Stimulated activated naive CD4-positive, alpha-beta T cell (primary cell): ENCODE measurements at places on chromosomes 12 and 14.

GRCh38 chr12:132174839-132175490 lies 30.7 kb downstream of the NOC4L start:
- DNase-seq, result no peak

DNA sequence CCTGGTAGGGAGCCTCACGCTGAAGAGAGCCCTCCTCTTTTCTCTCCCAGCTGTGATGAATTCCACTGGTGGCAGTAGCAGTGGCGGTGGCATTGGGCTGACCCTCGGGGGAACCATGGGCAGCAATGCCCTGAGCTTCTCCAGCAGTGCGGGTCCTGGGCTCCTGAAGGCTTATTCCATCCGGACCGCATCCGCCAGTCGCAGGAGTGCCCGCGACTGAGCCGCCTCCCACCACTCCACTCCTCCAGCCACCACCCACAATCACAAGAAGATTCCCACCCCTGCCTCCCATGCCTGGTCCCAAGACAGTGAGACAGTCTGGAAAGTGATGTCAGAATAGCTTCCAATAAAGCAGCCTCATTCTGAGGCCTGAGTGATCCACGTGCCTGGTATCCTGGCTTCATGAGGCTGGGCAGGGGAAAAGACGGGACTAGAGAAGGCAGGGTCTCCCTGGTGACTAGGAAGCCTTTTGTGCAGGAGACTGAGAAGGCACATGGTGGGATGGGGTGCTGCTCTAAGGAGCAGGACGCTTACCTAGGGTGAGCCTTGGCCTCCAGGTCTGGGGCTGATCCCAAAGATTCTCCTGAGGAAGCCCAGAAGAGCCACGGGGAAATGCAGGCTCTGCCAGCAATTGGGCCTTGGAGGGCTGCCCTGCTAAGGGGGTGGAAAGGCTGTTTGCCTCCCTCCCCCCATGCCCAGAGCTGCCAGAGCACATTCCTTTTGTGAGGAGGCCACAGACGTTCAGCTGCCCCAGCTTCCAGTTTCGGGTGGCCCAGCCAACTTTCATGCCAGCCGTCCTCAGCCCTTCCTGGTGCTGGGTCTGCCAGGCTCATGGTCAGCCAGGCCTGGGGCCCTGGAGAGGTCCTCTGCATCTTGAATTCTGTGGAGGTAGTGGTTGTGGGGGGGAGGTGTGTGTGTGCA lies 15.8 kb downstream of the KRT7 start:
- DNase-seq, result no peak

DNA sequence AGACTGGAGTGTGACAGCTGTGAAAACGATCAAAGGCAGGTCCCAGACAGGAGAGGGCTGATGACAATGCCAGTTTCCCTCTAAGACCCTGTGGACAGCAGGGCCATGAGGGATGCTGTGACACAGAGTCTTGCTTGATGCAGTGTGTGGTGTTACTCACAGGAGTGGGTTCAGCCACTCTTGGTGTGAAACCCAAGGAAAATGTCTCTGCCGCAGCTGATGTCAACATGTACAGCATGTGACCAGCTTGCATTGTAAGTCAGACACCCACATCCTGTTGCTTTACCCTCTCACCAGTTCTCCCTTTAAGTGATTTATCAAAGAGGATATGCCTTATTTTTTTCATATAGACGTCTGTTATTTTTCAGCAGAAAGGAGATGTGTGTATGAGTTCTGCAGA lies 268.6 kb downstream of the BTG1 start:
- DNase-seq, result peak; percentile 88

GRCh38 chr12:94204499-94205247 lies 56.3 kb downstream of the PLXNC1 start:
- no peak for DNase-seq

- DNase-seq, result no peak
Observed at GRCh38 chr12:4114986-4115385, 158.6 kb upstream of the CCND2 start.

- DNase-seq, result no peak
Observed at GRCh38 chr12:78959556-78959955, 95.0 kb downstream of the SYT1 start.

DNA sequence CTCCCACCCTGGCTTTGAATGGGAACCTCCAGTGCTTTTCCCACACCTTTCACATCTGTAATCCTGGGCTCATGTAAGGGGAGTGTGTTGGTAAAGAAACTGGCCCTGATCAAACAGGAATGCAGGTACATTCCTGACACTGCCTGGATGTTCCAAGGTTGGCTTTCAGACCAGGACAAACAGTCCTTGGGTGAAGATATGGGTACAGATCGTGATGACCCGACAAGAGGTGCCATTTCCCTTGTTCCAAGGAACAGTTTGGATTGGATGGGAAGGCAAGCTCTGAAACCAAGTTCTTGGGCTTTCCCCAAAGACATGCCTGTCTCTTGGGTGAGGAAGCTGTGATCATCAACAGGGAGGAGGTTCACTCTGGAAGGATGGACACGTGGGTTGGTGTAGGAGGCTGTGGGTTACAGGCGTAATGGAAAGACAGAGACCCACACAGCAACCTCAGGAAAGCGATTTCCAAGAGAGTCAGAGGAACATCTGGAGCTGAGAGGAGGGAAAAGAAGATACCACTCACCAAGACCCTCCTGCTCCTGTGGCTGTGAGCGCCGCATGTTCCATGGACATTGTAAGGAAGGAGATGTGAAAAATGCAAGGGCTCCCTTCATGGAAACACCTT lies 26.4 kb downstream of the VDR start:
- no peak for DNase-seq

GRCh38 chr12:27840229-27840999 lies 60.4 kb upstream of the MANSC4 start:
- no peak for DNase-seq

- DNase-seq, result no peak
Observed at GRCh38 chr14:31244626-31245025, 37.0 kb upstream of the HECTD1 start.

DNA sequence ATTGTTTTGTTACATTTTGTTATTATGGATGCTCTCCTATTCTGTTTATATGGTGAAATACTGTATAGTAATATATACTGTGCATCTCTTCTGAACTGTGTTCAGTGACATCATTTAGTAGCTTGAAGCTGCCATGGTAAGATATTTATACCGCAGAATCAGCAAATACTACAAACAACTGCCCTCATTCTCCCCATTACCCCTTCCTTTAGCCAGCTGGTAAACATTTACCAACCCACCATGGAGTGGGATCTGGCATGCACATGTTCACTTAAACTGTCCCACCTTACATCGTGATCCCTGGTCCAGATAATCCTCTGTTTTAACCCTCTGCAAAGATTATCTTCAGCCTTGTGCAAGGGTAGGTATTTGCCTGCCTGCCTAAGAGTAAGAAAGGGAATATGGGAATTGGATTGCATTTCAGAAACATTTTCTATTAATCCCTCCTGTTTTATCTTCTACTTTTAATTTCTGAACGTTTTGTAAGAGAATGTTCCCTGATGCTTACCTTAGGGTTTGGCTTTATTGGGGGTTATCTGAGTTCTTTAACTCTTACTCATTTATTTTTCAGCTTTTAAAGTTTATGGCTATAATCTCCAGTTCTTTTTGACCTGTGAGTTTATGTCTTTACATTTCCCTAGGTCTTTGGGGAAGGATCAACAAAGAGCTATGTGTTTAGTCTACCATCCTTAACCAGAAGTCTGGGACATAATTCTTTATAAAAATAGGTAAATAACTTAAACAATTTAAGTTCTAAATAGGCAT lies 46.5 kb downstream of the FBXO34 start:
- DNase-seq, result no peak

- no peak for DNase-seq
Observed at GRCh38 chr14:34067587-34067986, 116.7 kb upstream of the EGLN3 start.

DNA sequence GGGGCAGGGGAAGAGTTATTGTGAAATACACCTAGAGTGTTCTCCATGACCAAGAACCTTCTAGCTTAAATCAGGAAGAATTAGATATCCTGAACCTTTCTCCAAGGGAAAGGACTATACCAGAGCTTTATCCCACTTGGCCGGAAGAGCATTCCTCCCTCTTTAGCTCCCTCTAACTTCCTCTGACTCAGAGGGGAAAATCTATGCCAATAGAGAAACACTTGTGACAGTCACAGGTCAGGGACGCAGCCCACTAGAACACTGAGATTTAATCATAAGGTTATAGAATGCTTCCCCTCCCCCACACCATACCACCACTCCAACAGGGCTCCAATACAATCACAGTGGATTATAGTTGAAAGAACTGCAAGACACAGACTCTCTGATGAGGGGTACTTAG lies 55.4 kb upstream of the RFX4 start:
- no peak for DNase-seq

DNA sequence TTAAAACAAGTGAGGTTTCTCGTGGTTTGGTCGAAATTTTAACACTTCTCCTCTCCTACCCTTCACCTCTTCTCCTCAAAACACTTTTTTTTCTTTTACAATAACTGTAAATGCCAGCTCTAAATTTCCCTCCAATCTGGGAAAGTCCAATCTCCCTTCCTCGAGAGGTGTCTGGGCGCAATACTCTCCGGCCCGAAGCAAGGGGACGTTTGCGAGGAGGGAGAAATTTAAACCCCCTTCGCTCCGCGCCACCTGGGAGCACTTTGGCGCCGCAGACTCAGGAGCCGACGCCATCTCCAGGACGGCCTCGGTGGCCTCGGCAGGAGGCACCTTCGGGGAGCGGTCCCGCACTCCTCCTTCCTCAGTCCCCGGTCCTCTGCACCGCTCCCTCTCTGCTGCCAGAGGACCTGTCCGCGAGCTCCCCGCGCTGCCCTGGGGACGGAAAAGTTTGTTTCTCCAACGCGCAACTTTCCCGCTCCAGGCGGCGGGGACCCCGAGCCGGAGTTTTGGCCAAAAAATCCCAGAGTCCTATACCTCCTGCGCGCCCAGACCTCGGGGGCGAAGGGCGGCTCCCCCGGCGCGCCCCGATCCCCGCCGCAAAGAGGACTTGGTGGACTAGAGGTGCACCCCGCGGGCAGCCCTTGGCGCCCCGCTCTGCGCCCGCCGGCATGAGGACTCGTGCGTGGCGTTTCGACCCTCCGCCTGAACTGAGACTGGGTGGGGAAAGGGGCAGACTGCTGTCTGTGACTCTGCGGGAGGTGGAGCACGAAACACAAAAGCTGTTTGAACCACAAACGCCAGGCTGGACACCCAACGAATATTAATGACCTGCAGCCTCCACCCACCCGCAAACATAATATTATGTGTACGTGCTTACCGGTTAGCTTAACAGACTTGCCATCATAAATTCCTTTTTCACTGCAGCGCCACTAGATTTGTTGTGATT lies 95.2 kb upstream of the HMGA2 start:
- no peak for DNase-seq

- DNase-seq, result no peak
Observed at GRCh38 chr14:104784218-104784568, 11.4 kb downstream of the AKT1 start.

- DNase-seq, result no peak
Observed at GRCh38 chr12:108757856-108758255, 26.5 kb upstream of the CORO1C start.

DNA sequence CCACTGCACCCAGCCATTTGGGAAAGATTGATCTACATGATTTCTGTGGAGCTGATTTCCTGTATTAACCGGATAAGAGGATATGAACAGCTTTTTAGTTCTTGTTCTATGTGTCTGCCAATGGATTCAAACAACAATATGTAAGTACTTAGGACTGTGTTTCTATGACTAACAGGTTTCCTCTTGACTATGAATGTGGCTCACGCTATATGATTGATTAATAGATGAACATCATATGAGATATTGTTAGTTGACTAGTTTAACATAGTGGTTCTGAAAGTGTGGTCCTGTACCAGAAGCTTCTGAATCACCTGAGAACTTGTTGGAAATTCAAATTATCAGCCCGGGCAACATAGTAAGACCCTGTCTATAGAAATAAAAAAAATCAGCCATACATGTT lies 12.8 kb upstream of the CSRP2 start:
- DNase-seq, result no peak

DNA sequence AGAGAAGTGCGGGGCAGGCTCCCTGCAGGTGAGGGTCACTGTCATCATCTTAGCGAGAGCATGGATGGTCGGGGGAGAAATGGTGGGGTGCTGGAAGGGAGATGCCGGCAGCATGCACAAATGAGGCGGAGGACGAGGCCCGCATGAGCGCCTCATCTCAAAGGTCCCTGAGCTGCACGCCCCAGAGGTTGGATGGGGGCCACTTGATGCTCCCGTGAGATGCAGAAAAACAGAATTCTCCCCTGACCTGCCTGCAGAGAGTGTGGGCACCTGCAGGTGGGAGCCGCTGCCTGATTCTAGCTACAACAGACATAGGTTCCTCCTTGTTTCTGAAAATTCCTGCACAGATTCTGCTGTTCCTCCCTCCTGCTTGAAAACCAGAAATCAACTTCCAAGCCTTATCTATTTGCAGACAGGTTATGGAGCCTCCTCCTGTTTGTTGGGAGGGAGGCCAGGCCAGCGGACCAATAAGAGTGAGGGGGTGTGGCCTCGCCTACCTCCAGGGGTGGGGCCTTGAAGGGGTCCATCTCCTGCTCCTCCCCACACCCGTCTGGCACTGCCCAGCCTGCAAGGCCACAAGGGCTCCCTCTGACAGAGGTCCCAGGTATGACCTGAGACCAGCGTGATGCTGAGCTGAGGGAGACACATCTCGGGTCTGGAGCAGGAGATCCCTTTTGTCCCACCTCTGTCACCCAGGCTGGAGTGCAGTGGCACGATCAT lies 67.2 kb downstream of the KDM2B start:
- no peak for DNase-seq

- no peak for DNase-seq
Observed at GRCh38 chr14:27688841-27689444, 1077.6 kb upstream of the FOXG1 start.

- DNase-seq, result peak; percentile 32
Observed at GRCh38 chr14:101791919-101792572, 30.5 kb downstream of the PPP2R5C start.

DNA sequence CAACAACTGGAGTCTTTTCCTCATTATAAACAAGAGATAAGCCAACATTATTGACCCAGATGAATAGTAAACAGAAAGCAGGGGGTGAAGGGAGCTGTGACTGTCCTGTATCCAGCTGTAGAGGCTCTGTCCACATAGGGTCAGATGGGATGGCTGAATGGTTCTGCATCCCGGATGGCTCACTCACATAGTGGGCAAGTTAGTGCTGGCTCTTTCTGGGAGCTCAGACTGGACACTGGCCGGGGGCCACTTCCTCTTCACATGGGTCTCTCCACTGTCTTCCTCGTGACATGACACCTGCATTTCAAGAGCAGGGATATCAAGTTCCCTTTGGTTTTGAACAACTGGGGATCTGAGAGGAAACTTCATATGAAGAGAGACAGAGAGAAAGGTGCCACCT lies 969.6 kb upstream of the TMEM132C start:
- DNase-seq, result no peak

DNA sequence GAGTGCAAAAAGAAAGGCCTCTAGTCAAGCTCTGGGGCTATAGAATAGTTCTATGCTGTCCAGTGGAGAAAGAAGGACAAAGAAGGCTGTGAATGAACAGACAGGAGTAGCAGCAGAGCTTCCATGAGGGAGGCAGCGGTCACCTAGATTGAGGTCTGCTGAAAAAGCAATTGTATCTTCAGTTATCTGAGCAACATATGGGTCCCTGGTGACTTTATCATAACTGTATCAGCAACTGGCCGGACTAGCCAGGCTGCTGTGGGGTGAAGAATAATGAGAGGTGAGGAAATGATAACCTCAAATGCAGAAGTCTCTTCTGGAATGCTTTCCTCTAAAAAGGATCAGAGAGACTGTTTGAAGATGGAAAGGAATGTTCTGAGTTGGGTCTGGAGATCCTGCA lies 971.3 kb upstream of the TMEM132C start:
- no peak for DNase-seq
